B cell (primary cell): ENCODE measurements at places on chromosomes 1 and 21.

DNA sequence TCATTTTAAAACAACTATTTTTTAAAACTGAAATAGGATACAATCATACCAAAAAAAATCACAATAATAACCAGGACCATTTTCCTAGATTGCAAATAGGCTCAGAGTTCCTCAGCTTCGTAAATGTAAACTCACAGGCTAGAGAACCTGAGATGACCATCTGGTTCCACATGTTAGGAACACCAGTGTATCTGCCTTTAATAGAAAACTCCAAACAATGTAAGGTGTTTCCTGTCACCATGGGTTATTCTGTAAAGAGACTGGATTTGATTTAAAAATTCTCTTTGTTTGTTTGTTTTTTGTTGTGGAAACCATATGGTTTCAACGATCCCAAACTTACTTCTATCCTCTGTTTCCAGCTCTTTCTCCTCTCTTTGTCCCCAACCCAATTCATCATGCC lies 197.5 kb downstream of the ZZZ3 start:
- DNase-seq: no peak

DNA sequence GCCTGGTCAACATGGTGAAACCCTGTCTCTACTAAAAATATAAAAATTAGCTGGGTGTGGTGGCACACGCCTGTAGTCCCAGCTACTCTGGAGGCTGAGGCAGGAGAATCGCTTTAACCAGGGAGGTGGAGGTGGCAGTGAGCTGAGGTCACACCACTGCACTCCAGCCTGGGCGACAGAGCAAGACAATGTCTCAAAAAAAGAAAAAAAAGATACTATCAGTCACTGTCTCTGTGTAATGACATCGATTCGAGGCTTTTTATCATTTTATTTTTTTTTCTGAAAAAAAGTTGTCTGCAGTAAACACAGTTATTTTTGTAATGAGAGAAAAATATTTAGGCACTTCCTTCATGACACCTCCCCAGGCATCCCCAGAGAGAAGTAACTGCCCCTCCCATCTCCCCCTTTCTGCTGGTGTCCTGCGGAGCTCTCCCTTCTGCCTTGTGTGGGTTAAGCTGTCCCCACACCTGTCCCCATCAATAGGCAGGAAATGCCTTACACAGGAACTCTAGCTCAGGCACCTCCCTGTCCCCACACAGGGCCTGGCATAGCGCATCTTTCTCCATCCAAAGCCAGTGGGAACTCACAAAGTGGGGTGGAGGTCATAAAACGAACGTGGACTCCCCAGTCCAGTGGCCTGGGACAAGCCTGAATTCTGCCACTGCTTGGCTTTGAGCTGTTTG lies 132.0 kb downstream of the SYF2 start:
- peak; percentile 25 for DNase-seq

DNA sequence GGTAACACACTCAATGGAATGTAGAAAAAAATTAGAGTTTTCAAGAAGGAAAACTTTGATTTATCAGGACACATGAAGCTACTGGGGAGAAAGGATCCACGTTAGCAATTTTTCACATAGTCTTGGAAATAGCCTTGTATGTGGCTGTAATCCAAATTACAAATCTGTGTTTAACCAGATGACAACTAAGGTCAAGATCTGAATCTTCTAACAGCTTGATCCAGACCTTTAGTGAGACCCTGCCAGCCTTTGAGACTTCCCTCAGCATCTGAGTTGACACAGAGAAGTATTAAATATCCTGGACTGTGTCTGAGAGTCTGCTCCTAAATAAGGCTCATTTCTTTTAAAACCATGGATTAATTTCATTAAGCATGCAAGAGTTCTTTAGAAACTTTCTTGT lies 135.9 kb upstream of the KCNK2 start:
- DNase-seq: no peak

- DNase-seq: no peak
Measured at GRCh38 chr1:245288796-245289195, 134.0 kb downstream of the KIF26B start.

DNA sequence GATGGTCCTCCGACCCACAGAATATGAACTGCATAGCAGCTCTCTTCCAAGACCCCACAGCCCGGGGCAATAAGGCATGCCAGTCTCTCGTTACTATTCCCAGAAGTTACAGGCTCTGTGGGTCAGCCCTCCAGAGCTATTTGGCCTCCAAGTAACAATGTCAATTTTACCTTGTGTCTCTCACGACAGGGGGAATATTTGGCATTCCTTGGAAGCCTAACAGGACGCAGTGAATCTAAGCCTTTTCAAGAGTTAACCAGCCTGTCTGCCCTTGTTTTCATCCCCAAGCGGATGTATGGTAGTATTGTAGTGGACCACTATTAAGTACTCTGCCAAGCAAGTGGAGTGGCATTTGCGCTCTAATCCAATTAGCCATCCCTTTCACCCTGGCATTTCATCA lies 24.4 kb upstream of the GNG4 start:
- no peak for DNase-seq

- DNase-seq: no peak
Measured at GRCh38 chr1:5746611-5747425, 245.4 kb downstream of the NPHP4 start.

GRCh38 chr1:162964901-162965300 lies 103.9 kb upstream of the CCDC190 start:
- DNase-seq: no peak

GRCh38 chr21:35195232-35195631 lies 146.1 kb upstream of the RUNX1 start:
- DNase-seq: no peak

- DNase-seq: no peak
Measured at GRCh38 chr1:215863796-215864195, 296.7 kb downstream of the KCTD3 start.

DNA sequence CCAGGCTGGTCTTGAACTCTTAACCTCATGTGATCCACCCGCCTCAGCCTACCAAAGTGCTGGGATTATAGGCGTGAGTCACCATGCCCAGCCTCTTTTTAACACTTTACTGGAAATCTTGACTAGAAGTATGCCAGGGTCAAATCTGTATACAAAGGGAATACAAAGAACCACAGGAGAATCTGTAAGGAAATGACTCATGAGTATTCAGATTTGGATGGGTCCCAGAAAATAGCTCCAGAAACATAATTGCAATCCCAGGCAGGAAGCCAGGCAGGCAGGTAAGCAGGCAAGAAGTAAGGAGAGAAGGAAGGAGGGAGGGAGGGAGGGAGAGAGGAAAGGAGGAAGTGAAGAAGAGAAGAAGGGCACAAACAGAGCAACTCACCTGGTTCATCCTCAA lies 22.8 kb upstream of the TIAM1 start:
- DNase-seq: no peak

GRCh38 chr1:41365772-41366454 lies 4.7 kb downstream of the FOXO6 start:
- peak; percentile 63 for DNase-seq

GRCh38 chr1:199522936-199523335 lies 504.6 kb upstream of the NR5A2 start:
- no peak for DNase-seq

DNA sequence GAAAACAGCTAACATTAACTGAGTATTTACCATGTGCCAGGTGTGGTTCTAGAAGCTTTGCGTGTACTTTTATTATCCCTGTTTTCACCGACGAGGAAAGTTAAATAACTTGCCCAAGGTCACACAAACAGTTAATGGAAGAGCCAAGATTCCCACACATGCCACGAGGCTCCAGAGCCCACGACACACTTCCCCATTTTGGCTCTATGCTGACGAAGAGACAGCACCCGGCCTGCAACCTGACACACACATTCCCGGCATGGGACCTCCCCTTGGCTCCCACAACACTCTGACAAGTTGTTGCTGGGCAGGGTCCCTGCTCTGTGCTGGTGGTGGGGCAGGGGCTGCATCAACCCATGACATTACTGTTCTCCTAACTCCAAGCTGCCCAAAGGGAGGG lies 52.8 kb downstream of the RAP1GAP start:
- DNase-seq: no peak

GRCh38 chr1:177780096-177780700 lies 189.7 kb downstream of the SEC16B start:
- DNase-seq: no peak

DNA sequence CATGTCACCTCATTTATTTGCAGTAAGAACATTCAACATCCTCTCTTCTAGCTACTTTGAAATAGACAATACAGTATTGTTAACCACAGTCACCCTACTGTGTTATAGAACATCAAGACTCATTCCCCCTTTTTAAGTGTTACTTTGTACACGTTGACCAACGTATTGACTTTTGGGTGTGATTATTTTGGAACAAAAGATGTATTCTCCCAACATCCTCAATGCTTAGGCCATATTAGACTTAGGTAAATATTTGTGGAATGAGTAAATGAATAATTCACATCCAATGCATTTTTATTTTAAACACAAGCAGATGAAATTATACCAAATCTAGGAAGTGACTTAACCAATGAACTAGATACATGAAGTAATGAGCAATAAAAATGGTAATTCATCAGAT lies 296.6 kb downstream of the CHRM3 start:
- DNase-seq: no peak

DNA sequence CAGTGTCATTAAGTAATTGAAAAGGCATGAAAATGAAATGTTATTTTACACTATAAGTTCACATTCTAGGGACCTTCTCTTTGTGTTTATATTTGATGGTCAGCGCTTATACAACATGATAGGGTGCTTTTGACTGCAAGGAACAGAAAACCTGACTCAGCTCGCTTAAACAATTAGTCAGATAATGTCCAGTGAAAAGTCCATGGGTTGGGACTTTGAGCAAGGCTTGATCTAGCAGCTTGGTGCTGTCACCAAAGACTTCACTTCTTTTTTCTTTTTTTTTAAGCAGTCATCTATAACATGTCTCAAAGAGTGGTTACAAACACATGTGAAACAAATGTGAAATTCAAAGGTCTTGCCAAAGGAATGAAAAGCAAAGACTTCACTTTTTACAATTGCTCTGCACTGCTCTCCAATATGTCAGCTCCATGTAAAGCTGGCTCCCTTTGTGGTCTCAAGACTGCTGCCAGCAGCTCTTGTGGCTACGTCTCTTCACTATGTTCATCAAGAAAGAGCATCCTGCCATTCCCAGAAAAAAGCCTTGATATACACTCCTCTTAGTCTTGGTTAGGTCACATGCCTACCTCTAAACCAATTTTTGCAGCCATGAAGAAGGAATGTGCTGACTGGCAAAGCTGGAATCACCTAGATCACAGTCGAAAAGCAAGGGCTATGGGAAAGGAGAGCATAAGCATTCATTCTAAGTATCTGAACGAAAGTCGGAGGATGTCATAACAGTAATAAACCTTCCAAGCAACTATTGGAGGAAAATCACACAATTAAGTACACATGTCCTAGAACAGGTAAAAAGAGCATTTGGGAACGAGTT lies 15.2 kb downstream of the F3 start:
- no peak for DNase-seq
